ENCODE measurements at places on chromosomes 11 and 22.

- DNase-seq, result no peak
Observed at GRCh38 chr11:110761991-110762390, 49.8 kb upstream of the ARHGAP20 start.

DNA sequence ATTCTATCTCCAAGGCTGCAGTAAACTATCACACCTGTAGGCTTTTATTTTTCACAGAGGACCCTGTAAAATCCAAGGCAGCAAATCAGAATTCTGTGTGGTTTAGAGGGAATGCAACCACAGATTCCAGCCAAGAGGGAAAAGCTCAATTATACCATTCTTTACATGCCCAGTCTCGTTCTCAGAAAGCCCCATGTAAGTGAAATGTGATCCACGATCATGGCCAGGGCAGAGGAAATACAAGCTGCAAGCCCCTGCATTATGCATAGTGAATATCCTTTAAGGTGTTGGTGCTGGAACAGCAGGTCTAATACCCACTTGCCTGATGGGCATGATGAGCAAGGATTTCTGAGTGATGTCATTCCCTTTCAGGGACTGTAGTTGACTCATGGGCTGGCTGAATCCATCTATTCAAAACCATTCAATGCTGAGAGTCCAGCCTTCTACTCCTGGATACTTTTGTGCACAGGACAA, 198.7 kb upstream of the MTMR2 start:
- DNase-seq, result peak; percentile 62

- peak; percentile 52 for DNase-seq
Observed at GRCh38 chr22:26846645-26847044, 189.3 kb downstream of the MIAT start.

DNA sequence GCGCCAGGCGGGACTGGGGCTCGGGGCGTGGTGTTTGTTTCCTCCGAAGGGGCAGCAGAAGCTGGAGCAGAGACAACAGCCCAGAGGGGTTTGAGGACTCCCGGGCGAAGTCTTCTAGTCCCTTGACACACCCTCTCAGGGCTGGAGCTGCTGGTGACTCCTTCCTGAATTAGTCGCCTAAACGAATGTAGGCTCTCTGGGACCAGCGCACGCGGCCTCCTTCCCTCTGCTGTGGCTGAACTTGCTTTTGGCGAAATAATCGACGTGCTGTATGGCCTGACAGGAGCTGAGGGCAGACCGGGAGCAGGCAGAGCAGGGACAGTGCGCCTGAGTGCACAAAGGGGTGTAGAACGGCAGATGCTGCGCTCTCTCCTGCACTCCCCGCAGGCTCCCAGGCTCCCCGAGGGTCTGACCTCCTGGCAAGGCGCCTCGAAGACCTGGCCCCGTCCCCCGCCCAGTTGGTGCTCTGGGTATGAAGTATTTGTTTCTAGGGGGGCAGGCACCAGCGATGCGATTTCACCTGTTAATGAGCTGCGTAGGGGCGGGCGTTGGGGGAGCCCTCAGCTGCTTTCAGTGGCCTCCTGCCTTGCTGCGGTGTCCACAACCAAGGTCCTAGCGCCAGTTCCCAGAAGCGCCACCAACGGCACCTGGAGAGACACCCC, 5.3 kb downstream of the SLC17A6 start:
- no peak for DNase-seq

DNA sequence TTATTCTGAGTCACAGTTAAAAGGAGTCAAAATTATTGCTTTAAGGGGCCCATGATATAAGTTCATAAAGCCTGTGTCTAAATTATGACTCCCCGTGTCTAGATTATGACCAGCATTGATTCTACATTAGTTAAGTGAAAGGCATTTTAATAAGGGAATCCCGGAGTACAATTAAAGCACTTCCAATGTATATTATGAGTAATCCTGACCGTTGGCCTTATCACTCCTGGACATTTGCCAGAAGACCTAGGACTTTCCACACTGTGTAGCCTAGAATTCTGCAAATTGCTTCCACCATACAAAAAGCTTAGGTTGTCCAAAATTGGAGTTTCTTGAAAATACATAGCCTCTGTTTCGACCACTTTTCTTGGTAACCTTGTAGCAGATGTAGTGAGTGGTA, 1292.6 kb downstream of the LRRC4C start:
- no peak for DNase-seq

GRCh38 chr11:56917708-56918400, 70.9 kb upstream of the OR5AK2 start:
- no peak for DNase-seq

DNA sequence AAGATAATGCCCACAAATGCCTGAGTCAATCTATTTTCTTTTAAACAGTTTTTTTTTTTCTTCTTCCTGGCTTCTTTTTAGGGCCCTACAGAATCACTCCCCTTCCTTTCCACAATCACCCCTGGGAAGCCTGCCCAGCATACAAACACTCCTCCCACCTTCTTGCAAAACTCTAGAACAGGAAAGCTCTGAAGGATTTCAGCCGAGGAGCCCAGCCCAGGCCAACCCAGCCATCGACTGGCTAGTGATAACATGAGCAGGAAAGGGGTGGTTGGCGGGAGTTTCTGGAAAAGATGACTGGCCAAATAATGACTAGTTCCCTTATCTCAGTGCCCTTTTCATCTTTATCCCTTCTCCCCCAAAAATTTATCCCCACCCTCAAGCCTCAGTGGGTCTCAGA, 68.2 kb downstream of the USP35 start:
- DNase-seq, result peak; percentile 71
